GM19239 (cell line): ENCODE measurements at places on chromosomes 1 and 21.

DNA sequence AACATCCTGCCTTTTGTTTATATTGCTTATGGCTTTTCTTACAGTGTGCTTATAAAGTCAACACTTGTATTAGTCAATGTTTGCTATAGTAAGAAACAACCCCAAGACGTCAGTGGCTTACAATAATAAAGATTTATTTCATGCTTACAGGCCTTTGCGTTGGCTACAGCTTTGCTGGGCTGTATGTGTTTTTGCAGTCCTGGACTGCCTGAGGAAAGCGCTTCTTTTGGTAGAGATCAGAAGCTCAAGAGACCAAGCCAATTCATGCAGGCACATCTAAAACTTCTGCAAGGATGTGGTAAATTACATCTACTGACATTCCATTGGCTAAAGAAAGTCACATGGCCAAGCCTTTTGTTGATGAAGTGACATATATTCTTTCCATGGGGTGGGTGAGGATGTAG lies 17.5 kb upstream of the PRKAA2 start:
- DNase-seq = no peak

- DNase-seq = no peak
Measured at GRCh38 chr1:68594851-68595250, 98.0 kb upstream of the DEPDC1 start.

GRCh38 chr21:31293986-31294385 lies 50.1 kb downstream of the TIAM1 start:
- DNase-seq = no peak

GRCh38 chr1:3864884-3865283 lies 7.6 kb downstream of the DFFB start:
- no peak for DNase-seq

DNA sequence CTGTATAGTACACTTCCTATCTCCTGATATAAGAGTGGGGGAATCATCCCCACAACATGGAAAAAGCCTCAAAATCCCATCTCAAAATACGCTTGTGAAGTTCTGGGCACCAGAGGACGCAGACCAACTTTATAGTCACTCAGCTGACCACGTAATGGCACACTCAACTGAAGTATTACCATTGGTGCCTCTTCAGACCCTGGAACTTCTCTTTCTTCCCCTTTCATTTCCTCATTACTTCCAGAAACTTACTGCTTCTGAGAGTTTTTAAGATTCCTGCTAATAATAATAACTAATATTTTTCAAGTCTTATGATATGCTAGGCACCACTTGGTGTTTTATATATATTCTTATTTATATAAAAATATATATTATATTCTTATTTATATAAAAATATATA lies 202.6 kb downstream of the PTPRC start:
- no peak for DNase-seq

DNA sequence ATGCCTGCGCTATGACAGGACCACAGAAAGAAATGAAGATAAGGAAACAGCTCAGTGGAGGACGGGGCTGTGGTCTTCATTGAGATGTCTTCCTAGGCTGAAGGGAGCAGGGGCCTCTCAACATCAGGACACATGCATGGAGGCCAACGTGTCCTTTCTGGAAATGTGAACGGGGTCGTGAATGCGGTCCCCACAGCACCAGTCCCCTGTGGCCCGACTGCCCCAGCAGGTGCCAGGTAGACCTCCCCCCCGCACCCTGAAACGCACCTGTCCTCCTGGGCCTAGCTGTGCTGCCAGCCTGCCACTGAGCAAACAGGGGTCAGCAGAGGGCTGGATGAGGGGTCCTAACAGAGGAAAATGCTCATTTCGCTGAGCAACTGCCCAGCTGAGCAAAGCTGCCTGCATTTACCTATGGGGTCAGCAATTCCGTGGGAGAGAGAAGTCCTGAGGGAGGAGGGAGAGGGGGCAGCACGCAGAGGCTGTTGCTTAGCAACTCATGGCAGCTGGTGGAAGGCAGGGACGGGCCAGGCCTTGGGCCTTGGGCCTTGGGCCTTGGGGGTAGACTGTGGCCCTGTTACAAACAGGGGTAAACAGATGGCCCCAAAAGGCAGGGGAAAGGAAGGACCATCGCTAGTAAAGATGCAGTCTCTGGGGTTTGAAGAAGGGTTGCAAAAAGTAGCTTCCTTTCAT lies 77.4 kb downstream of the NPHP4 start:
- DNase-seq = no peak

DNA sequence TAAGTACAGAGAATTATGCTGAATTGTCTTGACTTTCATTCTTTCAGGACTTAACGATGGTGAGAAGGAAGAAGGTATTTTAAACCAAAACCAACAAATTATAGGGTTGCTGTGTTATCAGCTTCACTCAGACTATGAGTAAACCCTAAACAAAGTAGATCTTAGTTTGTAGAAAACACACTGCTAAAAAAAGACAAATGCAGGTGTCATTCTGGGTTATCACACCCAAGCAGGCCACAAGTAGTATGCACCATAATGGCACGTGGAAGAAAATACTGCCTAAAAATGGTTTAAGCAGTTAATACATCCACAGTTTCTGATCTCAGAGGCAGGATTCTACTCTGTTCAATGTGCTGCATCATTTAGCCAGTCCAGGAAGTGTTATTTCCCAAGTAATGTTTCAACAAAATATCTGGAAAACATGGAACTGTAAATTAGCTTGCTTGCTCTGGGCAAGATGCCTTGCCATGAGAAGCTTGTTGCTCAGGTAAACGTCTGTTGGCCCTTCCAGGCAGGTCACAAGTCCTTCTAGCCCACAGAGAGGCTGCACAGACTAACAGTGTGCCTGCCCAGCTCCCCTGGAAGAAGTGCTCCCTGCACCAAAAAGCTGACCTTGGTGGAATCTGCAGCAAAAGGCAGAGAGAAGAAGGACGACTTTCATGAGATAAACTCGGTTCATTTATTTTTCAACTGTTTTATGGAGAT lies 4.1 kb downstream of the DIPK1A start:
- no peak for DNase-seq

DNA sequence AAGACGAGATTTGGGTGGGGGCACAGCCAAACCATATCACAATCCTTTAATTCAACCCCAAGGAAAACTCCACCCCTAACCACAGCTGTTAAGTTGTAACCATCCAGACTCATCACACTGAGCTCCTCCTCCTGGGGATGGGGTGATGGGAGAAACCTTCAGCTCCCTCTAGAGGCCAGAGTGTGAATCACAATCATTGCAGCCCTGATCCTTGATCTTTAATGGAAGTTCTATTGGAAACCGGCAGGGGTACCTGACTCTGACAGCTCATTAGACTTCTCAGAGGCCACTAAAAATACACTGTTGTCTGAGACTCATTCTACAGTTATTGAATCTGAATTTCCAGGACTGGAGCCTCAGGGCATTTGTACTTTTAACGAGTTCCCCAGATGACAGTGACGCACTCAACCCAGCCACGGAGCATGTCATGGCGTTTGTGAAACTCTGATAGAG lies 127.2 kb downstream of the IGSF21 start:
- DNase-seq = peak; percentile 54

DNA sequence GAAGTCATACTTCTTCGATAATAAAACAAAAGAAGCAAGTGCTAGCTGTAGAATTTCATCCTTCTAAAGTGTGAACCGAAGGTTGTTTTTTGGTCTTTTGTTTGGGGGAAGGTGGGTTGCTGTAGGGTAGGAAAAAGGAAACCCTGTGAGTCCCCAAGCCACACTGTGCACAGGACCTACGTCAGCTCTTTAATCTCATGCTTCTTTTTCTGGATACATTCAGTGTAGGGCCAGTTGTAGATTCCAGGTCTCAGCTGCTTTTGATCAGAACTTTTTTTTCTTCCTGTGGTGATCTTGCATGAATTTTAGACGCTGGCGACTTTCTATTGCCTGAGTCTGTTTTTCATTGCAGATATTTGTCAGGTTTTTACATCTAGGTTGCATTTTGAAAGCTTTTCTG lies 40.2 kb downstream of the BCL9 start:
- DNase-seq = no peak

DNA sequence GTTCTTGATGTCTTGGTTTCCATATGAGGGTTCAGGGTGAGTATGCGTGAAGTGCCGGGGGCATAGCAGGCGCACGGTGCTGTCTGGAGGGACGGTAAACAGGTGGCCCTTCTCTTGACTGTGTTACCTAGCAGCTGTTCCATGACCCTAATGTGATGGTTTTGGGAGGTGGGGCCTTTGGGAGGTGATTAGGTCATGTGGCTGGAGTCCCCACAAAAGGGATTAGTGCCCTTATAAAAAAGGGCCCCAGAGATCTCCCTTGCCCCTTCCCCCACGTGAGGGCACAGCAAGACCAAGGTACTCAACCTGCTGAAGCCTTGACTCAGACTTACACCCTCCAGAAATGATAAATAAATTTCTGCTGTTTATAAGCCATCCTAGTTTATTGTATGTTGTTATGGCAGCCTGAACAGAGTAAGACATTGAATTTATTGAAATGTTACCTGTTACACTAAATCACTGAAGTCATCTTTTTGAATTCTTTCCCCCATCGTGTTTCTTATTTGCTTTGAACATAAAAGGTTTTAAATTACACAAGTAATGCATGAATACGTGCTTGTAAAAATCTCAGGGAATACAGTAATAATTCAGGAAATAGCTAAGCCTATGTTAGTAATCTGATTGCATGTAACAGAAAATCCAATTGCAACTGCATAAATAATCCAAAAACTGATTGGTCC lies 15.6 kb downstream of the TRAPPC10 start:
- DNase-seq = no peak

DNA sequence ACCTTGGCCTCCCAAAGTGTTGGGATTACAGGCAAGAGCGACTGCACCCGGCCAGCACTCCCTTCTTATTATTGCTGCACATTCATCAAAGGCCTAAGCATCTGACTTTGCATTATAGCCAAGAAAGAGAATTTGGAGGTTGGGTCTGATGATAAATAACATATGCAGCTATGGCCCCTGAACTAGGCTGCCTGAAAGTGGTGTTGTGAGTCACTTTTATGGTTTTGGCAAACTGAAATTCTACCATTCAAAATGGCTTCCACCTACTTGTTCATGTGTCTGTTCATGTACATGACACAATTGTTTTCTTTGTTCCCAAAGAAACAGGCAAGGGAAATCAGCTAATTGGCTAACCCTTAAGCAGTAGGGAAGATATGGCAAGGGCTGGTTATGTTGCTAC lies 25.0 kb upstream of the UAP1 start:
- DNase-seq = no peak

DNA sequence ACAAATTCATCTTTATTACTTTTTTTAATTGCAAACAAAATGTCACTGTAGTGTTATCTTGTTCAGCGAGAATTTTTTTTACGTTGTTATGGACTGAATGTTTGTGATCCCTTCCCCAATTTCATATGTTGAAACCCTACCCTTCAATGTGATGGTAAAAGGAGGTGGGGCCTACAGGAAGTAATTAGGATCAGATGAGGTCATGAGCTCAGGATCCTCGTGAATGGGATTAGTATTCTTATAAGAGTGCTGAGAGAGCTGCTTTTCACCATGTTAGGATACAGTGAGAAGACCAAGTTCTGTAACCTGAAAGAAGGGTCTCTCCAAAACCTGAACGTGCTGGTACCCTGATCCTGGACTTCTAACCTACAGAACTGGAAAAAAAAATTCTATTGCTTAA lies 646.0 kb upstream of the TMPRSS15 start:
- DNase-seq = no peak

GRCh38 chr1:78075621-78076020 lies 29.9 kb downstream of the GIPC2 start:
- no peak for DNase-seq
